ENCODE measurements at places on chromosomes 16 and 17.

DNA sequence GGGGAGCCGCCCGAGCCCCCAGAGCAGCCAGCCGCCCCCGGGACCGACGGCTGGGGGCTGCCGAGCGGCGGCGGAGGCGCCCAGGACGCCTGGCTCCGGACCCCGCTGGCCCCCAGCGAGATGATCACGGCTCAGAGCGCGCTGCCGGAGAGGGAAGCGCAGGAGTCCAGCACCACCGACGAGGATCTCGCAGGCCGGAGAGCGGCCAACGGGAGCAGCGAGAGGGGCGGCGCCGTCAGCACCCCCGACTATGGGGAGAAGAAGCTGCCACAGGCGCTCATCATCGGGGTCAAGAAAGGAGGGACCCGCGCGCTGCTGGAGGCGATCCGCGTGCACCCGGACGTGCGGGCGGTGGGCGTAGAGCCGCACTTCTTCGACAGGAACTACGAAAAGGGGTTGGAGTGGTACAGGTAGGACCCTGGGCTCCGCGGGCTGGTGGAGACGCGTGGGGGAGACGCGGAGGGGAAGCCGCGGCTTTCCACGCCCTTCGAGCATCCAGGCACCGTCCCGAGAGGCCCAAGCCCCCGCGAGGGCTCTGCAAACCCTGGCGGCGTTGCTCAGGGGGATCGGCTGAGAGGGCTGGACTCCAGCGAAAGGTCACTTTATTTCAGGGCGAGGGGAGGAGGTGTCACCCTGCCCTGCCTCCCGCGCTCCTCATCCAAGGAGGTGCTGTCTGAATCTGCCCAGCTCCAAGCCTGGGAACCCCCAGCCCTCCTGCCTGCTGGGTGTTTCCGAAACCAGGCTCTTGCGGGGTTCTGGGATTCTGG, 1.2 kb downstream of the HS3ST4 start:
- DNase-seq: no peak

DNA sequence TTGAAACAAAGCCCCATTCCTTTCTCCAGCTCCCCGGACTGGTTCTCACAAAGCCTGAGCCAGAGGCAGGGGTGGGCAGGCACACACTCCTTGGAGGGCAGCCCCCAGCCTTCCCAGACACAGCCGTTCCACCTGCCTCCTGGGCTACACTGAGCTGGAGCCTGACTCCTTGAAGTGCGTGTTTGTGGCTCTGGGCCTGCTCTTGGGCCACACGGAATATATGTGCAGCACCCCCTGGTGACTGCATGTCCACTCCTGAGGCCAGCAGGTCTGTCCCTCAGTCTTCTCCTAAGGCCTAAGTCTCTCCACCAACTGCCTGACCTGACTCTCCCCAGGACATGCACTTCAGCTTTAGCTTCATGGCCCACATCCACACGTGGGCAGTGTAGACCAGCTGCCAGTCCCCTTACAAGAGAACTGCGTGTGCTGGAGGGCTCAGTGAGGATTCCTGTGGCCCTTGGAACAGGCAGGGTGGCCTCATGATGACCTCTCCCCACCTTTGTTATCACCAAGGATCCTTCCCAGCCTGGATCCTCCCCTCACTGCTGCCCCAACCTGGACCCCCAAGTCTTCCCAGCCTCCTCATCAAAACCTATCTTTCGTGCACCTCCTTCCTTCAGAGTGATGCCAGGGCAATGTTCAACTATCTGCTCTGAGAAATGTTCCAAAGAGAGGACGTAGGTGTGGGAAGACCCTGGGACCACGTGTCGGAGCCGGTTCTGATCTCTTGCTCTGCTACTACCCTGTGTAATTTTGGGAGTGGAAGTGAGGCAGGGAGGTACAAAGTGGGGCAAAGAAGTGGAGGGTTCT, 12.4 kb upstream of the SLC6A2 start:
- peak; percentile 28 for DNase-seq

GRCh38 chr16:67917852-67918236, 13.8 kb downstream of the CTRL start:
- DNase-seq: peak; percentile 98

GRCh38 chr17:8226536-8227237, 16.3 kb upstream of the AURKB start:
- peak; percentile 93 for DNase-seq

- no peak for DNase-seq
These were observed 1.1 kb downstream of the RUNDC3A start for GRCh38 chr17:44309472-44309871.

- DNase-seq: peak; percentile 42
These were observed 5.6 kb downstream of the ALOX12 start for GRCh38 chr17:7001318-7001961.

GRCh38 chr16:23801378-23801777, 34.4 kb upstream of the PRKCB start:
- DNase-seq: peak; percentile 61

GRCh38 chr16:14125000-14125681, 54.0 kb downstream of the MRTFB start:
- no peak for DNase-seq

DNA sequence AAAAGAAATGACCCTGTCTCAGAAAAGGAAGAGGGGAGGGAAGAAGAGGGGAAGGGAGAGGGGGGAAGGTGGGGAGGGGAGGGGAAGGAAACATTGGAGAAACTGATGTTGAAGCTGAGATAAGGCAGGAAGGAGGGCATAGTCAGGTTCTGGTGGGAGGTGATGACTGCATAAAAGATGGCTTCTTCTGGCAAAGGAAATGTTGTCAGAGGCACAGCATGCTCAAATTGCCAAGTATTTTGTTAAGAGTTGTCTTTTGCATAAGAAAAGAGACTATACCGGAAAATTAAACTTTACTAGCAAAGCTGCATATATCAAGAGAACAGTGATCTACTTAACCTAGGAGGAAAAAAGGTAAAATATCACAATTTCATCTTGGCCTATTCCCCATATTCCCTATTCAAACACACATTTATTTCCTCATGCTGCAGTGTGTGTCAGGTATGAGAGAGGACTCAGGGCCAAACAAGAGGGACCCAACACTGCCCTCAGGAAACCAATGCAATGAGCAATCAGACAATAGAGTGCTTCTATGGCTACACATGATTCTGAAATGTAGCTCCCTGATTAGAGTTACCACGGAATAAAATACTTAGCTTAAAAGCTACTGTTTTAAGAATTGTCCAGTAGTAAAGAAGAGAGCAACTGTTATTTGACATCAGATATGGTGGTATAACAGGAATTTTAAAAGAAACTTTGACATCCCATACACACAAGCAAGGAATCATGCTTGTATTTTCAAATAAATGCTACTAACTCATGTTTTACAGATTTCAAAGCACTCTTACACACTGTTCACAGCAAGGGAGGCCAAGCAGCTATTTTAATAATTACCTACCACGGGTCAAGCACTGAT, 80.9 kb downstream of the PARN start:
- no peak for DNase-seq

DNA sequence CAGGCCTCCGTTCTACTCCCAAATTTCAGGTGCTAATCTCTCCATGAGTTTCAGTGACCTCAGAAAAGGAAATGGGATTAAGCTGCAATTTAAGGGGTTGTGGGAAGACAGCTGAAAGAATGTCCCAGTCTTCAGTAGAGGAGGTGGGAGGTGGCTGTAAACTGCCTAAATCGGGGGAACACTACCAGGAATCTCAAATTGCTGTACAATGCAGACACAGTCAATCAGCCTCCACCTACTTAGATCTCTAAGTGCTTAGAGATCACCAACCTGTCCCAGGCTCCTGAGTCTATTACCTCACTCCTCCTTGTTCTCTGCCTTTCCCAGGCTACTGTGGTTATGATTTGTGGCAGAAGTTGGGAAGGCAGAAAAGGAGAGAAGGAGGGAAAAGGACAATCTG, 8.3 kb upstream of the TBX21 start:
- DNase-seq: no peak

- DNase-seq: no peak
These were observed 66.2 kb upstream of the CREBBP start for GRCh38 chr16:3946604-3947180.

- no peak for DNase-seq
These were observed 108.3 kb upstream of the ZNF750 start for GRCh38 chr17:82948081-82948511.

DNA sequence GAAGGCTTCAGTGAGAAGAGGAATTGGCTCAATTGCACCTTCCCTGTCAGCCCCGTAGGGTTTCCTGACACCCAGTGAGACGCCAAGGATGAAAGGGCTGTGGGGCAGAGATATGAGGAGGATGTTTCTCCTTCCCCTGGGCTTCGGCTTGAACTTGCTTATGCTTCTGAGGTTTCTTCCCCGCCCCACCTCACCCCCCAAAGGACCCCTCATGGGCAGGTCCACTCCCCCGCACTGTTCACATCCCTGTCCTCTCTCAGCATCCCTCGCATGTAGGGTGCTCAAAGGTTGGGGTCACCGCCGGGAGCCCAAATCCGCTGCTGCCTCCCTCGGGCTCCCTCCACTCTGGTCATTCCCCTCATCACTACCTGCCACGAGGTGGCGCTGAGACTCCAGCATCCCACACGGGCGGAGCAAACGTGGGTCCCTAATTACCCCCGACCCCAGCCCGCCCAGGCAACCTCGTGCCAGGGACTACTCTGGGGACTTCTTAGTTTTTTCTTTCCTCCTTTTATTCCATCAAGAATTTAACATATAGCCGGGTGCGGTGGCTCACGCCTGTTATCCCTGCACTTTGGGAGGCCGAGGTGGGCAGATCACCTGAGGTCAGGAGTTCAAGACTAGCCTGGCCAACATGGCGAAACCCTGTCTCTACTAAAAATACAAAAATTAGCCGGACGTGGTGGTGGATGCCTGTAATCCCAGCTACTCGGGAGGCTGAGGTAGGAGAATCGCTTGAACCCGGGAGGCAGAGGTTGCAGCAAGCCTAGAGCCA, 3.3 kb upstream of the TRARG1 start:
- DNase-seq: peak; percentile 68

DNA sequence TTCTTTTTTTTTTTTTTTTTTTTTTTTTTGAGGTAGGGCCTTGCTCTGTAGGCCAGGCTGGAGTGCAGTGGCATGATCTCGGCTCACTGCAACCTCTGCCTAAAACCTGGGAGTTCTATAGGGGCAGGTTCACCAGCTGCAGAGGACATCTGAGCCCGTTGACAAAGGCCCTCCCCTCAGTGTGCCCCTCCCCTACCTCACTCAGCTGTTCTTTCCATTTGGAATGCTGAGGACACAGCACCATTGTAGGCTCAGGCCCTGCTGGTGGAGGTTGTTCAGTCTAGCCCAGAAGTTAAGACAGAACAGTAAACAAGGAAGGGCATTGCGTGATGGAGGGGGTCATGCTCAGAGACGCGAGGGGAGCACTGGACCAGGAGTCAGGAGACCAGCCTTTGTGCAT, 21.8 kb upstream of the KIF19 start:
- no peak for DNase-seq

- DNase-seq: no peak
These were observed 203.3 kb downstream of the CYLD start for GRCh38 chr16:50945171-50945570.

GRCh38 chr16:13039526-13039925, 138.1 kb downstream of the SHISA9 start:
- no peak for DNase-seq

DNA sequence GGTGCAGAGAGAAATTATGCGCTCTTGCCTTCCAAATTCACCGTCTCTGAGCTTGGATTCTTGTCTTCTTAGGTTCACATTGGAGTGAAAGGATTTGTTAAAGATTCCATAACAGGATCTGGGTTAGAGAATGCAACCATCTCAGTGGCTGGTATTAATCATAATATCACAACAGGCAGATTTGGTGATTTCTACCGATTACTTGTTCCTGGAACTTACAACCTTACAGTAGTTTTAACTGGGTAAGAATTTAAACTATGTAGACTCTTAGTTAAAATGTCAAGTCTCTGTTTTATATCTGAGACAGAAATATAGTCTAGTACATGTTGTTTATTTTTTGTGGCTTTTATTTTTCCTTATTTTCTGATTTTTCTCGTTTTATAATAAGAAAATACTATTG, 42.9 kb downstream of the CPD start:
- DNase-seq: no peak

- DNase-seq: peak; percentile 63
These were observed 9.8 kb upstream of the TMEM92 start for GRCh38 chr17:50264263-50265113.

Measured in ELR (cell line).